ENCODE measurements at places on chromosomes 16 and 17.

DNA sequence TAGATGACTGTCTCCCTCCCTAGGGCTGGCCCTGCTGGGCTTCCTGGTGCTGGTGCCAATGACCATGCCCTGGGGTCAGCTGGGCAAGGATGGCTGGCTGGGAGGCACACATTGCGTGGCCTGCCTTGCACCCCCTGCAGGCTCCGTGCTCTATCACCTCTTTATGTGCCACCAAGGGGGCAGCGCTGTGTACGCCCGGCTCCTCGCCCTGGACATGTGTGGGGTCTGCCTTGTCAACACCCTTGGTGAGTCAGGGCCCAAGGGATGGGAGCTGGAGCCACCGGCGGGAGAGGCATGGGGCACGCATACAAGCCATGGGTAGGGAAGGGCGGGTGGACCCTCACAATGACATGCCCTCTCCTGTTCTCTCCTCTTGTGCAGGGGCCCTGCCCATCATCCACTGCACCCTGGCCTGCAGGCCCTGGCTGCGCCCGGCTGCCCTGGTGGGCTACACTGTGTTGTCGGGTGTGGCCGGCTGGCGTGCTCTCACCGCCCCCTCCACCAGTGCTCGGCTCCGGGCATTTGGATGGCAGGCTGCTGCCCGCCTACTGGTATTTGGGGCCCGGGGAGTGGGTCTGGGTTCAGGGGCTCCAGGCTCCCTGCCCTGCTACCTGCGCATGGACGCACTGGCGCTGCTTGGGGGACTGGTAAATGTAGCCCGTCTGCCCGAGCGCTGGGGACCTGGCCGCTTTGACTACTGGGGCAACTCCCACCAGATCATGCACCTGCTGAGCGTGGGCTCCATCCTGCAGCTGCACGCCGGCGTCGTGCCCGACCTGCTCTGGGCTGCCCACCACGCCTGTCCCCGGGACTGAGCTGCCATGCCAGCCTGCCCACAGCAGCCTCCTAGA lies 2.2 kb downstream of the PAQR4 start:
- no peak for DNase-seq

DNA sequence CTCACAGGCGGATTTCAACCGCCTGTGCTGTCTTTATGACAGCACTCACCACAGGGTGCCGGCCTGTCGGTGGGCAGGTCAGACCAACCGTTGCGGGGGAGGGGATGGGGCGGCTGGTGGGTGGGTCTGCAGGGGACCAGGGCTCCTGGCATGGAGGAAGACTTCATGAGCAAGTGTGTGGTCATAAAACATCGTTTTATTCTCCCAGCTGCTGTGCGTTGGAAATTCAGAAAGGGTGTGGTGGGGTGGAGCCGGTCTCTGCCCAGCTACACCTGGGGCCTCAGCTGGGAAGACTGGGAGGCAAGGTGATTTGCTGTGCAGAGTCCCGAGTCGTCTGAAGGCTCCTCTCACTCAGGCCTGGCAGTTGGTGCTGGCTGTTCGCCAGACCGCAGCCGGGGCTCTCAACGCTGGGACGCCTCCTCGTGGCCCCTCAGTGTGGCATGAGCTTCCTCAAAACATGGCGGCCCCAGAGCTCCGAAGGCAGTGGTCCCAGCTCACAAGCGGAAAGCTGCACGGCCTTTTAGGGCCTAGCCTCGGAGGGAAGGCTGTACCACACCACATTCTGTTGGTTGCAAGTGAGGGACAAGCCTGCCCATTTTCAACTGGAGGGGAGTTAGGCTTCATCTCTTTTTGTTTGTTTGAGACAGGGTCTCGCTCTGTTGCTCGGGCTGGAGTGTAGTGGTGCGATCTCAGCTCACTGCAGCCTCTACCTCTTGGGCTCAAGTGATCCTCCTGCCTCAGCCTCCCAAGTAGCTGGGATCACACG lies 45.8 kb upstream of the GSE1 start:
- DNase-seq: no peak

DNA sequence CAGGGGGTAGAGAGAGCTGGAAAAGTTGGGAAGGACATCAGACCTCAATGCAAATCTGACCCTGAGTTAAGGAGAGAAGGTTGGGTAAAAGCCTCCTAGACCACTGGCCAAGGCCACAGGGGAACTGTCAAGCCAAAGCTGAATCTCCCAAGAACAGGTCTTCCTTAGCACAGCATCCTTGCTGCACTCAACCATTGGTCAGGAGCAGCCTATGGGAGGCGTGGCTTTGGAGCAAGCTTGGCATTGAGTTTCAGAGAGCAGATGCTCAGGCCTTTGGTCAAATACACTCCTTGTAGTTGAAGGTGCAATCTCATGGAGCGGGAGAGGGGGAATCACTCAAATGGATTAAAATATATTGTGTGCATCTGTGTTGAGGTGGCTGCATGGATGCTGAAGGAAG lies 21.8 kb downstream of the SOX9 start:
- no peak for DNase-seq

- DNase-seq: no peak
These were observed 347.5 kb upstream of the ASIC2 start for GRCh38 chr17:33640629-33641028.

GRCh38 chr16:84159007-84159406 lies 13.9 kb downstream of the DNAAF1 start:
- DNase-seq: no peak

DNA sequence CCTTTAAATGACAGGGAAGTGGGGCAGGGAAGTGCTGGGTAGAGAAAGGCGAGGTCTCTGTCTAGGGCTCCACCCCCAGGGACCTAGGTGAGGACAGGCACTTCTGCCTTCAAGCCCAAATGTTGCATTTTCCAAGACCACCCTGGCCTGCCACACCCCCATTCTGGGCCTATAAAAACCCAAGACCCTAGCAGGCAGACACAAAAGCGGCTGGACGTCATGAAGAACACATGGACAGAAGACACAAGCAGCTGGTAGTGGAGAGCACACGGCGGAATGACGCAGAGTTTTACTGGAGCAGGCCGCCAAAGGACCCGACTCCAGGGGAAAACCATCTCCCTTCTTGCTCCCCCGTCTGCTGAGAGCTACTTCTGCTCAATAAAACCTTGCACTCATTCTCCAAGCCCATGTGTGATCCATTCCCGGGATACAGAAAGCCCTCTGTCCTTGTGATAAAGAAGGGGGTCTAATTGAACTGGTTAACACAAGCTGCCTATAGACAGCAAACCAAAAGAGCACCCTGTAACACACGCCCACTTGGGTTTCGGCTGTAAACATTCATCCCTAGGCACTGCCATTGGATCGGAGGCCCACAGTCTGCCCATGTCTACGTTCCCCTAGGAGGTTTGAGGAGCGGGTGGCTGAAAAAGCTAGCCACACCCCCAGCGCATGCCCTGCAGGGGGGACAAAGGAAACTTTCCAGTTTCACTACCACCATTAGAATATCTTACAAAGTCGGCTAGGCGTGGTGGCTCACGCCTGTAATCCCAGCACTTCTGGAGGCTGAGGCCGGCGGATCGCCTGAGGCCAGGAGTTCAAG lies 622.2 kb upstream of the SALL1 start:
- no peak for DNase-seq
